ENCODE measurements at places on chromosomes 3 and 15. TPM values are rescaled to one million over a fixed set of nuclear protein-coding genes. Genes with fewer than 3 reads are reported as not detected.

Gene LIPH
- not detected for total RNA-seq

Gene LRRIQ4
- total RNA-seq, result 0.07 TPM

Gene LRRC34
- total RNA-seq, result 10.0 TPM

Gene CCDC9B
- 1.2 TPM for total RNA-seq

Gene HES1
- 20.2 TPM for total RNA-seq

Gene GOLGA8Q
- total RNA-seq, result not detected

Gene SV2B
- 0.26 TPM for total RNA-seq

Gene BBS4
- total RNA-seq, result 27.9 TPM

Gene RPS27L
- total RNA-seq, result 72.8 TPM

Gene TMC3
- not detected for total RNA-seq

Gene SERINC4
- total RNA-seq, result not detected

Gene RTP1
- total RNA-seq, result not detected

Gene ATP13A5
- total RNA-seq, result not detected

Gene ZPLD1
- not detected for total RNA-seq

Gene CHRNA7
- total RNA-seq, result not detected

Gene XCR1
- not detected for total RNA-seq

Gene PLA2G4D
- total RNA-seq, result not detected

Gene SHC4
- total RNA-seq, result 0.22 TPM
